ENCODE measurements at places on chromosomes 13 and 19.

GRCh38 chr13:51276636-51277035, 54.4 kb downstream of the FAM124A start:
- DNase-seq = no peak

- DNase-seq = no peak
Observed at GRCh38 chr13:35473206-35473775, 3.2 kb downstream of the MAB21L1 start.

- no peak for DNase-seq
Observed at GRCh38 chr13:96862093-96862492, 132.2 kb downstream of the OXGR1 start.

- DNase-seq = no peak
Observed at GRCh38 chr13:110628477-110628793, 13.1 kb downstream of the NAXD start.

GRCh38 chr19:48879025-48879637, 6.9 kb downstream of the PPP1R15A start:
- no peak for DNase-seq

DNA sequence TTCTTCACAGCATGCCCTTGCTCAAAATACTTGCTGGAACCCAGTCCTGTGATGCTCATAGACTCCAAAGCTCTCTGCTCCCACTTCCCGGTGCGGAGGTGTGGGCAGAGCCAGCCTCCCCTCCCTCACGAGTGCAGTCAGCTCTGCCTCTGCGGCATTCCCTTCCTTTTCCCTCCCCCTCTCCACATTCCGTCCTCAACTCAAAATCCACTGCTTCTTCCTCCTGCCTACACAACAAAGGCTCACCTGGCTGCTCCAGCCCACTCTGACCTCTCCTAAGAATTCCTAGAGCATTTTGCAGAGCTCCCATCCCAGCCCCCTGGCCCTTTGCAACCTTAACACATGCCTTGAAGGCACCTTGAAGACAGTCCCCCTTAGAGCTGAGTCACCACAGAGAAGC, 527.9 kb downstream of the MYO16 start:
- no peak for DNase-seq

GRCh38 chr19:16677055-16677454, 16.1 kb downstream of the TMEM38A start:
- DNase-seq = no peak

DNA sequence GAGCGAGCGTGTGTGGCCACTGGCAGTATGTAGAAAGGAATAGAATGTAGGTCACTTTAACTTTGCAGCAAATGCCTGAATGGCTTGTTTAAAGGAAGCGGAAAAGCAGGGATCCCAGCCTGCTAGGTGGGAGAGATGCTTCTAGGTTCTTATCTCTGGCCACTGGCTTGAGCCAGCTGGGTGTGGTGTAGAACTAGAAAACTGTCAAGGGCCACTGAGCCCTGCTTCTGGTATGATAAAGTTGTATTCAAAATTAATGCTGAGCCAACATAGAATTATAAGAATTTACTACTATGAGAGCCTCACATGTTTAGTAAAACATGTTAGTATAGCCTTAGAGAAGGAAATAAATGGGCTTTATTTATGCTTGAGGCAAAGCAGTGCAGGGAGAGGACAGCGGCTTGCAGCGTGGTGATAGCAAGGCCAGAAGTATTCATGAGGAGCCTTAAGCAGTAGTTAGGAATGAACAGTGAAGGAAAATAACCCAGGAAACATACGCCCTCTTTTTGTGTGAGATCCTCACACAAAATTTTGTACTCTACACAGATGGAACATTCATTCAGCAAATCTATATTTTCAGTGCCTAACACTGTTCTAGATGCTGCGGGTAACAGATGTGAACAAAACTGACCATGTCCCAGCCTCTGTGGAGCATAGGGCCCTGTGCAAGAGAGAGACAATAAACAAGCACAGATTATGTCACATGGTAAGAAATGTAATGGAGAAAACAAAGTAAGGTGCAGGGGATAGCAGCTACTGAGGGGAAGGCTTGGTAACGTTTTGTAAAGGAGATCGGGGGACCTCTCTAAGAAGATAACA, 863.2 kb downstream of the DIAPH3 start:
- DNase-seq = no peak

DNA sequence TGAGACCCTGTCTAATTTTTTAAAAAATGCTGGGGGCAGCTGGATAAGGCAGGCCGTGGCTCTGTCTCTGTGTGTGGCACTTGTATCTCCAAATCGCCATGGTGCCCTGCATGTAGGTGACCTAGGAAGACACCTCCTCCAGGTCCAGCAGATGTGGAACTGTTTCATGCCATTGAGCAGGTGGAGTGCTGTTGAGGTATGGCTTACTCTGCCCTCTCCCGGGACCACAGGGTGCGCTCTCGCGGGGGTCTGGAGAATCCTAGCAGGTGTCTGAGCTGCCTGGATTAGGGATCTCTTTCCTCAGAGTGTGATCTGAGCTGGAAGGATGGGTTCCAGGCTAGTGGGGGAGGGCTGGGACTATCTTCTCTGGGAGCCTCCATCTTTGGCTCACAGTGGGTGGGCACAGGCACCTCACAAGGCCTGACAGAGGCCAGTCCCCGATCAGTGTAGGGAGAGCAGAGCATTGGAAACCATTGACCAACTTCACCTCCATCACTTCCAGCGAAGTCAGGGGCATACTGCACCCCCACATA, 67.7 kb upstream of the TM9SF2 start:
- no peak for DNase-seq

Data from NCI-H187 (cell line).